Smooth muscle cell of the brain vasculature (primary cell): ENCODE measurements at places on chromosomes 2 and 18.

GRCh38 chr2:54457323-54458023 is 1.3 kb downstream of the SPTBN1 start:
- no peak for DNase-seq

- DNase-seq = no peak
These were observed 19.1 kb downstream of the MAL start for GRCh38 chr2:95044601-95045000.

DNA sequence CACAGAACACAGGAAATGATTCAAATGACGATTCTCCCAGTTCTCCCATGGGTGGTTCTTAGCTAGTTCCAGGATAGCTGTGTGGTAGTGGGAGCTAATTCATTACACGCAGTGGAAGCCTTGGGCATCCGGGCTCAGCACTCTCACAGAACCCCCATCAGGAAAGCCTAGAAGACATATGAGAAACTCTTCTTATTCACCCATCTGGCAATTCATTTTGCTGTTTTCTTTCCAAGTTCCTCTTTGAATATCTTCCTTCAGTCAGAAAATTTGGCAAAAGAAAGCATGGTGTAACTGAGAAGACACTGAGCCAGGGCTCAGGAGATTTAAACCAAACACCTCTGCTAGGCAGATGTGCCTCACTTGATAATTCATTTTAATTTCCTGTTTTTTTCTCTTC is 85.2 kb upstream of the FN1 start:
- DNase-seq = no peak

DNA sequence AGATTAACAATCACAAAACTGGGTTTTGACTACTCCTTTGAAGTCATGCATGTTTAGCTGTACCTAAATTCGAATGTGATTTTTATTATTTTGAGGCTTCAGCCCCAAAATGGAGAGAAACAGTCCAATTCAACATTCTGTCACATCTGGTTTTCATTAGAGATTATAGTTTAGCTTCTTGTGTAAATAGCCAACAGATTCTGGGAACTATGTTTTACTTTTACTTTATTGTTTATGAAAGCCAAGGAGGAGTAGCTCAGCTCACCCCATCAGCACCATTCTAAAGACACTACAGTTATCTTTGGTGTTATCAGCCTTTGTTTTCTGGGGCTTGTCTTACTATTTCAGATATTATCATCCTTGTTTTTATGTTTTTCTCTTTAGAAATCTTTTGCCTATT is 465.0 kb upstream of the CWC22 start:
- no peak for DNase-seq

- DNase-seq = no peak
These were observed 77.2 kb upstream of the TLK1 start for GRCh38 chr2:171237751-171238505.

- DNase-seq = no peak
These were observed 4.5 kb downstream of the CEBPZ start for GRCh38 chr2:37226863-37227262.

DNA sequence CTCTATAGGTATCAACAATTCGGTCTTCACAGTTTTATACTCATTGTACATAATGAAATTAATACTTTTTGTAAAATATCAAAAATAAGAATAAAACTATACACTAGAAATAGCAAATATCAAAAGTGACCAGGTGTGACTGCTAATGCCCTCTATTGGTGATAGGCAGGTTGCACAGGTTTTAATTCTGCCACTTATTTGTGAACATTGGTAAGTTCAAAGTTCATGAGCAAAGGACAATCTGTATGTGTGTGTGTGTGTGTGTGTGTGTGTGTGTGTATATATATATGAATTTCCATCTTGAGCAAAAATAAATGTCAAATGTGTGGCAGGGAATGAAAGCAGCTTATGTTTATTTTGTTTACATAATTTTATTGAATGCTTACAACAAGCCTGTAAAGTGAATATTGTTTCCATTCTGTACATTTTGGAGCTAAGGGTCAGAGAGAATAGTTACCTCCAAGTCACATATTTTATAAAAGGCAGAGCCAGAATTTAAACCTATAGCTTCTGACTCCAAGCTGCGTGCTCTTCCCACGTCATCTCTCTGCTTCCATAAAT is 537.4 kb downstream of the CPS1 start:
- no peak for DNase-seq

DNA sequence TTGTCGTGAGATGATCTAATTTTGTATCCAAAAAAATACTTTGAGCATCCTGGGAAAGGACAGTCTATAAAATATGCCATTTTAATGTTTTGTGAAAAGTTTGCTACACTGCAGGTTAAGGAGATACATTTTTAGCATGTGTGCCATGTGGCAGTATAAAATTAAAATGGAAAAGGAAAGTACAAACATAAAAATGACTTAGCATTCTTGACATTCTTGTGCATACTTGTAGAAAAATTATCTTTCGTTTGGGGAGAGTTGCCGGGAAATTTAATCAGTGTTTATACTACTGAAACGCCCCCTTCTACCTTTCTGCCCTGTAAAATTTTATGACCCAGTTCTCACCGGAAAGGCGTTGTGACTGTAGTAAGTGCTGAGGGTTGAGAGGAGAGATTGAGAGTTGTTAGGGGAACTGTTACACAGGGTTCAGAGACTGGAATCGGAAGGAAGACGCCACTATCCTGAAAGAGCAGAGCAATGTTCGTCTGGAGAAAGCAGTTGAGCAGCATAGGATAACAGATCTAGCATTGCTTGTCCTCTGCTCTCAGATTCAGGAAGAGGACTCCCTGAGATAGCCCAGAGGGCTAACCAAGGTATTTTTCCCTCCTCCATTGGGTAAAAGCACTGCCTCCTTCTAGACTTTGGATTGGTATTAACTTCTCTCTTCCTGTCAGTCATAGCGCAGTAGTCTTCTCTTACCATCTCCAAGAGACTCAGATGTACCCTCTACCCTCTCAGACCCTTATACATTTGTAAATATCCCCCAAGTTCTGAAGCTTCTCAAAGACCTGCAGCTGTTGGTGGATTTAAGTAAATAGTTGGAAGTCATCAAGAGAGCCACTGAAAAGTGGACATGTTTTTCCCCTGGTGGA is 2.7 kb downstream of the CDH20 start:
- DNase-seq = no peak

GRCh38 chr18:1691863-1692262 is 787.2 kb downstream of the ADCYAP1 start:
- DNase-seq = no peak

GRCh38 chr2:164896634-164897355 is 55.2 kb upstream of the COBLL1 start:
- no peak for DNase-seq
